ENCODE measurements at places on chromosomes 13 and 19.

DNA sequence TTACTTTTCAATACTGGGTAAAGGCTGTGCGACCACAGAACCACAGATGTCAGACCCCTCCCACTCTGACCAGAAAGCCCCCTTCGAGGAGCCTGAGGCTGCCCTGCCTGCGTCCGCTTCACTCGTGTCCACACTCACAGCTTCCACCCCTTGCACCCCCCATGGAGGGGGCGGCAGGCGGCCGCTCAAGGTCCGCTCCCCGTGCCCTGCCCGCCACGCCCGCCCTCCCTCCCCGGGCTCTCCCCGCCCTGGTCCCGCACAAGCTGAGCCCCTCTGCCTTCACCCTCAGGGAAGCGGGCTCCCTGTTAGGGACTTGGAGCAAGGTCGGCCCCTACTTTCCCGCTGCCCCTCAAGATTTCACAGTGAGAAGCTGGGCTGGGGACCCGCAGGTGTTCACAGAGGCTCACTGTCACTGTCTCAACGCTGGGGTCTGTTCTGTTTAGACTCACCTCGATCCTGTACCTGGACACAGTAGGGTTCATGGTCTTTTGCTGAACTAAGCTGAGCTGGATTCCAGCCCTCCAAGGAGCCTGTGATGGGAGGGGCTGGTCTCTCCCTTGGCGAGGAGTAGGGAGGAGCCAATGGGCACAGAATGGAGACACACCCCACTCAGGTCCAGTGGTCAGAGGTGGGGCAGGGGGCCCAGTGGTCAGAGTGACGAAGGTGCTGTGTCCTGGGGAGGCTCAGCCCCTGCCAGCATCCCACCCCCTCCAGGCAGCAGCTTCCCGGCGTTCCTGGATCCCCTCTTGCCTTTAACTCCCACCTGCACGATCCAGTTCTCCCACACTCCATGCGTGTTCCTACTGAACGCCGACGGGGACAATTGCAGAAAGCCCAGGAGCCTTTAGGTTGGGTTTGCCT lies 69.5 kb downstream of the SPACA7 start:
- no peak for DNase-seq

DNA sequence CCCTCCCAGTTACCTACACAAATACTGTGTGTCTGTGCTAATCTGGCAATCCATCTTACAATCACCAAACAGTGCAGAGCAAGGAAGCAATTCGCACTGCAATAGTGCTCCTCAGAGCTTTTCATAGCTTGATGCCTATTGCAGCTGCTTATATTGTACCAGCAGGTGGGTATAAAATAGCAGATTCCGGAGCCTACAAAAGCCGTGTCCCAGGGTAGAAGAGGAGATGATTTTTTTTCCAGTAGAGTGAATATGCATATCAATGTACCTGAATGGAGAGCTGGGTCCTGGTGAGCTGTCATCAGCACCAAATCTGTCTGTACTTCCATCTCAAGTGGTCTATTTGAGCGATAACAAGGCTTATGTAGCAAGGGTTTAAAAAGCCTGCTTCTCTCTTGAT lies 668.4 kb downstream of the DIAPH3 start:
- no peak for DNase-seq

DNA sequence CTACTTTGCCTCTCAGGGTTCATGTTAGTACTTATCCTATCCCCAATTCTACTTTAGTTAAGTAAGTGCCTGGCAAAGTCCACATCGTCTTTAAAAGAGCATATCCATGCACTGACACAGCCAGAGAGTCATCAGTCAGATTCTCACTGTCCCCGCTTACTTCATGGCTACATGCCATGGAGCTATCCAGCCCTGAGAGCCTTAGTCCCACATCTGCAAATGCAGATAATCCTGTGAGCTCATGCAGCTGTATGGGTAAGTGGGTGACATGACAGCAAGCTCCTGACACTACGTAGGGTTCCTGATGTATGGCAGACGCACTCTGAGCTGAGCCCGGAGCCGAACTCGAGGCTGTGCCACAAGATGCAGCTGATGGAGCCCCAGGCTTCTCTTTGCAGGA lies 661.5 kb downstream of the LIG4 start:
- no peak for DNase-seq

DNA sequence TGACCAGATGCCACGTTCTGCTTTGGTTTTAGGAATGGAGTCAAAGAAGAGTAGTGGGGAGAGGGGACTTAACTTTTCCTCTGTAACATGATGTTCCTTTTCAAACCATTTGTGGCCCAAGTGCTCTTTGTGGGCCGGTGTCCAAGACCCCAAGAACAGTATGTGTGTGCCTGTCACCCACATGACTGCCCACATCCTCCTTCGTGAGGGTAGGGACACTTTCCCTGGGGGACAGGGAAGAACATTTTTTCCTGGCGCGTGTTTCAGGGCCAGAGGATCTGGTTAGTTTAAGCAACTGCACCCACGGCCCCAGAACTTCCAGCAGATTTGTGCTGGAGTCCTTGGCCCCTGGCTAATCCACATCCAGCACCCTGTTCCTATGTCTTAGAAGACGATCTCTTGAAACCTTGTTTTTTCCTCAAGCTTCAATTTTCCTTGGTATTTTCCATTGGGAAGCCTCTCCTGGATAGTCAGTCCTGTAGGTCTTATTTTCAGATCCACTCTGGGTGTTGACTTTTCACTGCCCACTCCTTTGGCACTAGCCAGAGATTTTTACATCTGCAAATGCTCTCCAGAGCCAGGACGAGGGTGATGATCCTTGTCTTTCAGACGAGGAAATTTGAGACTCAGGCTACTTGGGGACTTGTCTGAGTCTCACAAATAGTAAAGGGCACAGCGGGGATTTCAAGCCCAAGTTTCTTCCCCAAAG lies 10.8 kb upstream of the CCDC97 start:
- DNase-seq = peak; percentile 34

DNA sequence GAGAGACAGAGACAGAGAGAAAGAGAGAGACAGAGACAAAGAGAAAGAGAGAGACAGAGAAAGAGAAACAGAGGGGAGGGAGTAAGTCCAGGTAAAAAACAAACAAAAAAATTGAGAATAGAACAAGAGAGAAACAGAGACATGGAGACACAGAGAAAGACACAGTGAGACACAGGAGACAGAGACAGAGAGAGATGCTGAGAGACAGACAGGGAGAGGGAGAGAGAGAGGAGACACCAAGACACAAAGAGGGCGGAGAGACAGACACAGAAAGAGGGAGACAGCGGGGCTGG lies 5.8 kb upstream of the PROZ start:
- DNase-seq = no peak

Data from right hindlimb (tissue), 1 donor.